Hematopoietic multipotent progenitor cell treated with erythropoietin and hydrocortisone succinate and interleukin-3 and kit ligand, for 17 days (in vitro differentiated cells): ENCODE measurements at places on chromosomes 3 and 15.

- no peak for DNase-seq
Measured at GRCh38 chr3:50985893-50986292, 311.2 kb downstream of the DOCK3 start.

GRCh38 chr15:76903251-76903681 is 1.9 kb downstream of the SCAPER start:
- no peak for DNase-seq

DNA sequence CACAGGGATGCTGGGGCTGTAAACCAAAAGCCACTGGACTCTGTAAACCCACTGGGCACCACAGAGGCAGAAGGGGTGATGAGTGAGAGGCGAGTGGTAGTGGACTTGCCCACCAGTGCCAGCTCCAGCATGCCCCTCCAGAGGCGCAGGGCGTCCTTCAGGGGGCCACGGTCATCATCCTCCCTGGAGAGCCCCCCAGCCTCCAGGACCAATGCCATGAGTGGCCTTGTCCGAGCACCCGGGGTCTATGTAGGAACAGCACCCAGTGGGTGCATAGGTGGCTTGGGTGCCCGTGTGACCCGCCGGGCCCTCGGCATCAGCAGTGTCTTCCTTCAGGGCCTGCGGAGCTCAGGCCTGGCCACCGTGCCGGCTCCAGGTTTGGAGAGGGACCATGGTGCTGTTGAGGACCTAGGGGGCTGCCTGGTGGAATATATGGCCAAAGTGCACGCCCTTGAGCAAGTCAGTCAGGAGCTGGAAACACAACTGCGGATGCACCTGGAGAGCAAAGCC is at the start of gene BFSP2:
Gene BFSP2 (plus strand): TSS at position 51 of the 510 bp plus-strand sequence. CDS start 28 bp downstream, at position 79.
- no peak for DNase-seq

DNA sequence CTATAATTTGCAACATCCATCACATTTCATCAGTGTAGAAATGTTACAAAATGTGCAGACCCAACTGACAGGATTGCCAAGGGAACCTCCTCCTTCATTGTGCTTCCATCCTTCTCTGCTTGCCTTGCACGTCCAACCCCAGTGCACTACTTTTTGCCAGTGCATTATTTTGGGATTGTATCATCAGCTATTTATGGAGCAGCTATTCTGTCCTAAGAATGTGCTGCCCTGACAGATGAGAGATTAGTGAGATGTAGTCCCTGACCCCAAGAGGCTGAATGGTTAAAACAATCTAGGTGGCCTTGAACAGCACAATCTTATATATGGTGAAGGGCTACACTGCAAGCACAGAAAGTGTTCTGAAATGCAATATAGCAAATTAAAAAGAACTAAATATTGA is 935.8 kb downstream of the IGSF11 start:
- no peak for DNase-seq

DNA sequence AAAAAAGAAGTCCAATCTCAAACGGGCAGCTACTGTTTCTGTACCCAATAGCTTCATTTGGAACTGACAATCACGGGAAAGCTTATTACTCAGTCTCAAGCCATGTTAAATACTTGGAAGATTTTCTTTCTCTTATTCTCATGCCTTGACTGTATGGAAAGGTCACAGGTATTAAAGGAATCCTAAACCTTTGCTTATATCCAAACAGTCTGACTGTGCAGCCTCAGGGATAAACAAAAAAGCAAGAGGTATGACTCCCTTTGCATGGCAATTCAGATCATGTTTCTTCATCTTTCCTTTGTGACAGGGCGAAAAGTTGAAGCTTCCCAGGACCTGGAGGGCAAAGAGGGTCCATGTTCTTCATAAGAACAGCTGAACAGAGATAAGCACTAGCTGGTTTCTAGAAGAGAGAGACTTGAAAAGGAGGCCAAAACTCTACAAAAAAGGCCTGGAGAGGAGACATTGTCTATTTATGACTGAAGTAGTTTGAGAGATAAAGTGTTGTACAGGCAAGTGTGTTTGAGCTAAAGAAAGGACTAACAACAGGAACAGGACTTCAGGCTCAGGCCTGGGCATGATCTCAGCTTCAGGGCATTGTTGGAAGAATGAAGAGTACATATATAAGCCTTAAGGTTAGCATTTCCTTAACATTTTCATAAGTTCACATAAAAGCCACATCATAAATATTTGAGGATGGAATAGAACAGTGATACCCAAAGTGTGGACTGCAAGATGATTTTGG is 231.0 kb upstream of the THRB start:
- no peak for DNase-seq

GRCh38 chr15:85044894-85045293 is 63.2 kb downstream of the PDE8A start:
- no peak for DNase-seq

DNA sequence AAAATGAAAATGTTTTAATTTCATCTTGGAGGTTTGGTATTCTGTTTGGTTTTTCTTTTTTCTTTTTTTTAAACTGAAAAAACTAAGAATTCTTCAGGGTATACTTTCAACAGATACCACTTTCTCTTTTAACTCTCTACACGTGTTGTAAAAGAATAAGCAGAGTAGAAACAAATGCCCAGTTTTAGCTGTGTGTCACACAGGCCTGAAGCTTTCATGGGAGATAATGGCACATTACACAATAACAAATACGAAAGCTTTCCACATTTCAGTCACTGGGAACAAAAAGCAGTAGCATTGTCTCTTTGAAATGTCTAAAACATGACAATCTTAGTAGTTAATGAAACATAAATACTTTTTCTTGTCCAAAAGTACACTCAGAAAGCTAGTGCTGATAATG is 818.5 kb downstream of the TBL1XR1 start:
- DNase-seq, result no peak

DNA sequence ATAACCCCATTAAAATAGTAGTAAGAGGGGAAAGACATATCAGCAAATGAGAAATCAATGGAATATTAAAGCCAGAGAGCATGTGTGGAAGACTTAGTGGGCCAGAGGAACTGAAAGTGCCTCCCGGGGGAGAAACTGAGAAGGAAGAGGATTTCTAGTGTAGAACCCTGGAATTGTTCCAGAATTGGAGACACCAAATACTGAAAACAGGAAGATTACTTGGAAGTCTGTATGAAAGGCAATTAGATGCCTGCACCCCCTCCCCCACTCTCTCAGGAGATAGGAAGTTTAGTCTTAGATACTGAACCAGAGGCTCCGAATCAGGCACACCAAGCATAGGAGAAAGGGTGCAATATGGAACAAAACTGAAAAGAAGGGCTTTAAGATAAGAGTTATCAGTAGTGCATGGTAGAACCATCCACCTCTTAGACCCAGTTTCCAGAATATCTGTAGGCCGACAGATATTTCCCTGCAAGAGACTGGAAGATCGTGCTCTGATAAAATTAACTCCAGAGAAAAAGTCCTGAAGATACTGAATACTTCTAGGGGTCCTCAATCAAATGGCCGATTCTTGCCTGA is 32.4 kb downstream of the KLHL18 start:
- peak; percentile 33 for DNase-seq

- no peak for DNase-seq
Measured at GRCh38 chr3:158685159-158685558, 12.7 kb upstream of the LXN start.

DNA sequence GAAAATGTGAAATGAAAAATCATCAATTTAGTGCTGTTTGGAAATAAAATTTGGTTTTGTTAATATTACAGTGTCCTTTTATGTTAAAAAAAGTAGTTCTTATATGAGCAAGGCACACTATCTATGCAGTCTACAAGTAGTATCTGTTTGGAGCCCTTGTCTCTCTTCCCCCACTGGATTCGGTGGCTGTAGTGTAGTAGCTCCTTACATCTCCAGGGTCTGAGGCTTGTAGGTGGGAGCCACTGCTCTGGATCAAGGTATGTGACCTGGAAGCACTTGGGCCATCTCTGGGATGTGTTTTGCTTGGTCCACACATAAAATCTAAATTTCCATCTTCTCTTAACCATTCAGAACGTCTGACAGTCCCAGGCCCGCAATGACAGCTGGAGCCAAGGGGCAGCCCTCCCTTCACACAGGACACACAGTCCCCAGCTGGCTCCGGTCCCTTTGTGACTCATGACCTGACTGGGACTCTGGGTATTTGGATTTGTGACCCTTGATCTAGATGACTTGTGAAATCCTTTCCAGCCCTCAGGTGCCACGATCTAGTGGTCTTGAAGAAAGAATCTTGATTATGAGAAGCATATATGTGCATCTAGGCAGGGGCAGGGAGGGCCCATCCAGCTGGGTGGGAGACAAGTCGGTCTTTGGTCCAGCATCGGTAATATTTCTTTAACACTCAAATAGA is 80.0 kb downstream of the USP13 start:
- no peak for DNase-seq

DNA sequence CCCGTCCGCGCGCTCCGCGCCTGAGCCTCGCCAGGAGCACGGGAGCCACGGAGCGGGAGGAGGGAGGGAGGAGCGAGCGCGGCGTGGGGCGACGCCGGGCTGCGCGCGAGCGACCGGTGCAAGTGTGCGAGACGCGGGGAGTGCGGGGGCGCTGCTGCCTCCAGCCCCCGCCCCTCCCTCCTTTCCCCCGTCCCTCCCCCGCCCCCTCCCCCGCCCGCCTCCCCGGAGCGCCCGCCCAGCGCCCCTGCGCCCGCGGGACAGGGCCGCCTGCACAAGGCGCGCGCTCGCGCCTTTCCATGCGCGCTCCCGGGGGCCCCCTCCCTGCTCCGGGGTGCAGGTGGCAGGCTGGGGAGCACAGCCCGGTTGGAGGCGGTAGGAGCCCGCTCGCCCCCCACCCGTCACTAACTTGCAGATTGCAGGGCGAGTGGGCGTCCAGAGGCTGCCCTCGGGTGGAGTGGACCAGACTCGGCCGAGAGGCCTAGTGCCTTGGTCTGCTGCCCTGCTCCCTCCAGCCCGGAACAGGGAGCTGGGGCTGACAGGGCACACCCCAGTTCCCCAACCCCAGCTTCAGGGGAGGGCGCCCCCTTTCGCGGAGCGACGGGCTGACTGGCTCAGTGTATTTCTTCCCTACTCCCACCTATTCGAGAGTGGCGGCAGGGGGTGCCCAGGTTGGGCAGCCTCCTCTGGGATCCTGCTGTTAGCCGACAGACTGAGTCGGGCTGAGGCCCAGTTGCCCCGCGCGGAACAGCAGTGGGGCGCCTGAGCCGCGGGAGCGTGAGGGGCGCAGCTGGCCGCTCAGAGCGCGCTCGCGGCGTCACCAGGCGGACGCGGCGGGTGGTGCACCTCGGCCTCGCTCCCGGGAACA is at the start of gene WNT7A:
Gene WNT7A (minus strand): TSS at position 126 of the 865 bp plus-strand sequence. CDS start 255 bp downstream, outside the sequence.
- DNase-seq, result no peak

- no peak for DNase-seq
Measured at GRCh38 chr3:169865176-169865767, 4.5 kb downstream of the LRRC31 start.
